Aorta (tissue), 5 donors: ENCODE measurements at places on chromosomes 12 and 14.

GRCh38 chr12:54428050-54429013, 9.3 kb upstream of the ITGA5 start:
- peak; percentile 94 for DNase-seq

DNA sequence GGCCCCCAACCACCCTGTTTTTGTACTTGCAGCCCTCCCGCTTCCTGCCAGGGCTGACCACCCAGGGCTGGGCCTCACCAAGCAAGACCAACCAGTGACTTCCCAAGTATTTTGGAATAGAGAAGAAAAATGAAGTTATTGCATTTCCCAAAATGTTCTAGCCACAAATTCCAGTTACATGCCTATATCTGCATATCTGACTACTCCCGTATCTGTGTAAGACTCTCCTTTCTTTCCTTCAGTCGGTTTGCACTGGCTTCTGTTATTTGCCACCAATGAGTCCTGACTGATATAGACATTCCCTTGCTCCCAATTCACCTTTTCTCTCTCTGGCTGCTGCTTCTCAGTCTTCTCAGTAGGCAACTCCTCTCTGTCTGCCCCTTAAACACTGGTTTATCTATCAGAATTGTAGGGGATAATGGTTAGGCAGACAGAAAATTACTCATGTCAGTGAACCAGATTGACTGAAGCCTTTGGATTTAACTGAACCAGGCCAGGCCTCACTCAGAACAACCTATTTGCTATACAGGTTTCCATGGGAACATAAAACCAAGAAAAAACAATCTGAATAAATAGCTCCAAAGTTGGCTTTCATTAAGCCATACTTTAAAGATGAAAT, 85.3 kb downstream of the SPTSSA start:
- no peak for DNase-seq

DNA sequence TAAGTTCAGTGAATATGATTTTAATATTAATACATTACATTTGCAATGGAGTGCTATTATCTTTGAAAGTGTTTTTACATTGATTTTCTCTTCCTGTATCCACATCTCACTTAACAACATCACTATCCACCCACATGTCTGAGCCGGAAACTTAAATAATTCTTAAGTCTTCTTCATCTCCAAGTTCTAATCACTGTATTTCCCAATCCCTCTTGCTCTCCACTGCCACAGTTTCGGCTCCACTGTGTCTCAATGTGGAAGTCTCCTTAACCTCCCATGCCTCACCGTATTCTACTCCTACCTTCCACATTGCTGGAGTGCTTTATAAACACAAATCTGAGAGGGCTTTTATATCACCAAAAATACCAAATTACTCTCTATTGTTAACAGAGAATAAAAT, 25.3 kb downstream of the RTN1 start:
- DNase-seq = no peak

DNA sequence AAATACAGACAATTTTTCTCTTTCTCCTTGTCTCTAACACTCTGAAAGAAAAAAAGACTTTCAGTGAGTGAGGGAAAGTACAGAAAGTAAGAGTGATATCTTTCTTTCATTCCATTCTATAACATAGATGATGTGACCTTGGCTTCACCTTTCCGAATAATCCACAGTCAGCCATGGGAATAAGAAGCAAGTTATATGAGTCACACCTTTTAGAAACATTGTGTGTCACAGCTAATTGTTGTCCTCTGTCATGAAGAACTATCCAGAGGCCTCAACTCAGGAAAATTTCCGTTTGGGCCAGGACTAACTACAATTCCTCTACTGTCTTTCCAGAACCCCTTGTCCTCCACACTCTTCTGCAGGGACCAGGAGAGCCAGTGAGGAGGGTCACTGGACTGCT, 209.7 kb upstream of the FAR2 start:
- no peak for DNase-seq

DNA sequence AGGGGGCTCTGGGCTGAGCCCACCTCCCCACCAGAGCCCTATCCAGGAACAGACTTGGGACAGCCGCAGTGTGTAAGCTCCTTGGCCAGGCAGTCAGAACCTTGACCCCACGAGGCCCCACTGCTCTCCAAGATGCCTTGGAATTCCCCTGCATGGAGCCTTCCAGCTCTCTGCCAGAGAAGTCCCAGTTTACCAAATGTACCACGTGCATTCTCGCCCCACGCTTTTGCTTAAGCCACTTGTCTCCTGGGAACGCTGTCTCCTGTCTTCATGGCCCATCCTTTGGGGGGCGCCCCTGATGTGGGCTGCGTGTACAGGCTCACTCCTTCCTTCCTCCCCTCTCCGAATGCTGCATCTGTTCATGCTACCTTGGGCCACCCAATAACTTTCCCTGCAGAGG, 7.9 kb downstream of the FAIM2 start:
- DNase-seq = no peak

DNA sequence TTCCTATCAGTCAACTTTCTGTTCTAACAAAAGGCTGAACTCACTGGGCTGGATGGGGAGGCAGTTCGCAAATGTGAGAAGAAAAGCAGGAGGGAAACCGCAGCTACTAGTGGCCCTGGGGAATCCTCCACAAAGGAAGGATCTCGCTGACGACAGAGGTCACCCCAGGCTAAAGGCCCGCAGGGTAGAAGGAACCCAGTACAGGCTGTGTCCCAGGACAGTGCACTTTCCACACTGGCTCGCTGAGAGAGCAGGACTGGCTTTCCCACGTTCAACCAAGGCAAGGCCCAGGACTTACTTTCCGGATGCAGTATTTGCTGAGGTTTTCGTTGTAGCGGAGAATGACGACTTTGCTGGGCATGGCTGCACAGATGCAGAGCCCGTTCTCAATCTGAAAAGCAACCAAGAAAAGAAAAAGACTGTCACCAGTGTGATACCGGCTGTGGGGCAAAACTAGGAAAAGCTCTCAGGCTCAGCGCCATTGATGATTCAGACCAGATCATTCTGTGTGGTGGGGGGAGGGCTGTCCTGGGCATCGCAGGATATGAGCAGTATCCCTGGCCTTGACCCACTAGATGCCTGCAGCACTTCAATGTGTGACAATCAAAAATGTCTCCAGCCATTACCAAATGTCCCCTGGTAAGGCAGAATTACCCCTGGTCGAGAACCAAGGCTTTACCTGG, 36.3 kb downstream of the PRKAB1 start:
- no peak for DNase-seq
